ENCODE measurements at places on chromosomes 1 and 21.
A peak's percentile ranks its signal among the peaks of the same experiment; 100 is the strongest.

- no peak for DNase-seq
Observed at GRCh38 chr1:204572923-204573922, 57.0 kb downstream of the MDM4 start.

- no peak for DNase-seq
Observed at GRCh38 chr1:183355797-183356196, 62.4 kb downstream of the NMNAT2 start.

- DNase-seq = peak; percentile 69
Observed at GRCh38 chr1:85307987-85308832, 31.8 kb upstream of the BCL10 start.

DNA sequence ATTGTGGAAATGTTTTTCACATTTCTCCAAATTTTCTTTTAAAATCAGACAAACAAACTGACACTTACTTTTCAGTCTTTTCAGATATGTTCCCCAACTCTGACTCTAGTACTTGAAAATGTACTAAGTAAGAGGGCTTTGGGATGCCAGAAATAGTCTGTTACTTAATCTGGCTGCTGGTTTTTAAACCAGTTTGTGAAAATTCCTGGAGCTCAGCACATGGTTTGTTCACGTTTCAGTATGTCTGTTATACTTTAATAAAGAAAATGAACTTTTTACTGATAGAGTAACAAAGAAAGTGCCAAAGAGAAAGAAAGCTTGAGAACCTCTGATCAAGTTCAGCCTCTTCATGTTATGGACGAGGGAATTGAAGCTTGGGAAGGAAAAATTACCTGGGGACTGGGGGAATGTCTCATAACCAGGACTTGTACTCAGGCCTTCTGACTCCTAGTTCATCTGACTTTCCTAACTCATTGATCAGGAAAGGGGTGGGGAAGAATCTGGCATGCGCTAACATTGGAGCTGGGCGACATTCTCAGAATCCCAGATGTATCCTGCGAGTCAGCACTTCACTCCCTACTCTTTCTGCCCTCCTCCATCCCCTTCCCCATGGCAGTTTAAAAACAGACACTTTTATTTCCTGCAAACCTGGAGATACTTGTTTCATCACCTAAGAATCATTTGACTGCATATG, 30.8 kb upstream of the DNAJC6 start:
- DNase-seq = no peak

DNA sequence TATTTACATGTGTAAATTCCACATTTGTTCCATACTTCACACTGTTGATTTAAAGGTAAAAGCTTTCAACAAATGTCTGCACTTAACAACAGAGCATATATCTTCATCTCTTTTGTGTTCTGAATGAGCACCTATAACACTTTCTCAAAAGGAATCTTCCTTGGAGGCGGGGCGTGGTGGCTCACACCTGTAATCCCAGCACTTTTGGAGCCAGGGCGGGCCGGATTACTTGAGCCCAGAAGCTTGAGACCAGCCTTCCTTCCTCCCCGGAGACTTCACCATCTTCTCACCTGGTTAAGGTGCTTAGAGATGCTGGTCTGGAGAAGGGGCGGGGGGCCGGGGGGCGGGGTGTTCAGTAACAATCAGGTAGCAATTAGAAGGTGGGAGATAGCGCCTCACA, 16.5 kb downstream of the RYR2 start:
- DNase-seq = no peak

GRCh38 chr1:208866386-208866955, 622.3 kb upstream of the PLXNA2 start:
- DNase-seq = no peak

DNA sequence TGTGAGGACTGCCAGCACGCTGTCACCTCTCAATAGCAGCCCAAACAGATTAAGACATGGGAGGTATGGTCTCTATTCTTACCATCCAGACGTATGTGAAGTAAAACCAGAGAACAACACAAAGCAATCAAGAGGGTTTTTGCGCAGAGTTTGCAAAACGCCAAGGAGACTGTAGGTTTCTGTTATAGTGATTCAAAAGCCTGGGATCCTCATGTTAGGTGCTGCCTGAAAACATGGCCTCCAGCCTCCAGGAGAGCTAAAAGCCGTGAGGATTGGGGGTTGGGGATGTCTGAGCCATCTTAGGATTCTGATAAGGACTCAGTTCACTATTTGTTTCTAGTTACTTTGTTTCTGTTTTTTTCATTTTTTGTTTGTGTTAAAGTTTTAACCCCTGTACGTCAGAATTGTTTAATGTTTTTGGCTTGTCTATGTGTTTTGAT, 4.2 kb upstream of the CCT8 start:
- DNase-seq = no peak

DNA sequence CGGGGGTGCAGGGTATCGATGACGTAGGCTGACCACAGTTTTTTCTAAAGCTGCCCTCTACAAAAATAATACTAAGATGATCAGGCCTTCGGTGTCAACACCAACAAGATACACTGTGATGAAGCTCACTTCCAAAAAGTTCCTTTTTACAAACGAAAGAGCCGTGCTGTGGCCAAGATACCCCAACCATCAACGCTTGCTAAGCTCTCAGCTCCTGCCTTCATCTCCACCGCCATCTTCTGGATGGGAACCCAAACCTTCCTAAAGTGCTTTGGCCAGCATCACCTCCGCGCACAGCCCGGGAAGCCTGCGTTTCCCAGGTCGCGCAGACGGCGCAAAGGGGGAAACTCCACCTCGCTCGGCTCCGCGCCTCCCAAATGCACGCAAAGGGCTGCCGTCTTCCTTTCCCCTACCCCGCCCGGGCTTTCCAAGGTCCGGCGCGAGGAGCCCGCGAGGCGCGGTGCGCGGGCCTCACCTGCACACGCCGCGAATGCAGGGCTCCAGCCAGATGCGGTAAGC, 541 bp downstream of the USP48 start:
- peak; percentile 55 for DNase-seq

DNA sequence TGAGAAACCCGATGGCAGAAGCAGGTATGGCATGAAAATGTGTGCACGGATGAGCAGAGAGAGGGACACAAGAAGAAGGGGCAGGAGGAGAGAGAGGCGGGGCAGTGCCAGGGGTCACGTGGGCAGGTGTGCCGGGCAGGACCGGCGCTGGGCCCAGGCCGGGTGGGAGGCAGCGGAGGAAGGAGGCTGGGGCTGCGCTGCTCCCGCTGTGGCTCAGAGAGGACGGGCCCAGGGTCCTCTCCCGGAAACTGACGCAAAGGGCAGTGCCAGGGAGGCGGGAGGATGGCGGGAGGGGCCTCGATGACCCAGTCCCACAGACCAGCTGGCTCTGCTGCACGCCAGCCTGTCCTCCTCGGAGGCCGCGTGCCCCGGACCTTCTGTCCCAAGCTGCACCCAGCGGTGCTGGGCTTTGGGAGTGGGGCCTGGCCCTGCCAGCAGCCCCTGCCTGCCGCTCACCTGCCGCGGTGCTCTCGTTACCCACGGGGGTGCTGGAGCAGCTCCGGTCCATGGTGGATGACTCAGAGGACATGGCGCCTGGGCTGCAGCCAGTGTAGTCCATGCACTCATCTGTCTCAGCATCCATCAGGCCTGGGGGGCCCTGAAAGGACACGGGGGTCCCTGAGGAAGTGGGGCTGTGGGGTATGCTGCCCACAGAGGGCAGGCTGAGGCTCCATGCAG, 153.9 kb downstream of the CASZ1 start:
- DNase-seq = no peak

- no peak for DNase-seq
Observed at GRCh38 chr1:228029281-228029680, 22.5 kb downstream of the WNT3A start.

DNA sequence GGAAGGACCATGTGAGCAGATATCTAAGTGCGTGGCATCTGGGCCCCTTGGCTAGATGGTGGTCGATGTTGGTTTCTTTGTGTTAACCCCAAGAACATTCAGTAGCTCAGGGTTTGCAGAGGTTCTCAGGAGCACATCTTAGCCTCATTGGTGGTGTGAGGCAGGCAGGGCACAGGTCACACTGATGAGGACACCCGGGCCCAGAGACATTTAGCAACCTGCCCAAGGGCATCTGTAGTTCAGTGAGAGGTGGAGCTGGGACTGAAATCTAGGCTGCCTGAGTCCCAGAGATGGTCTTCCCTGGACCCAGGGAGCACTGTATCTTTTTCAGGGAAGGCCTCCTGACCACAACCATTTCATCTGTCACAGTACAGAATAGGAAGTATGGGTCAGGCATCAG, 859 bp upstream of the SLC5A9 start:
- no peak for DNase-seq

- no peak for DNase-seq
Observed at GRCh38 chr1:93483200-93483599, 35.3 kb downstream of the FNBP1L start.

DNA sequence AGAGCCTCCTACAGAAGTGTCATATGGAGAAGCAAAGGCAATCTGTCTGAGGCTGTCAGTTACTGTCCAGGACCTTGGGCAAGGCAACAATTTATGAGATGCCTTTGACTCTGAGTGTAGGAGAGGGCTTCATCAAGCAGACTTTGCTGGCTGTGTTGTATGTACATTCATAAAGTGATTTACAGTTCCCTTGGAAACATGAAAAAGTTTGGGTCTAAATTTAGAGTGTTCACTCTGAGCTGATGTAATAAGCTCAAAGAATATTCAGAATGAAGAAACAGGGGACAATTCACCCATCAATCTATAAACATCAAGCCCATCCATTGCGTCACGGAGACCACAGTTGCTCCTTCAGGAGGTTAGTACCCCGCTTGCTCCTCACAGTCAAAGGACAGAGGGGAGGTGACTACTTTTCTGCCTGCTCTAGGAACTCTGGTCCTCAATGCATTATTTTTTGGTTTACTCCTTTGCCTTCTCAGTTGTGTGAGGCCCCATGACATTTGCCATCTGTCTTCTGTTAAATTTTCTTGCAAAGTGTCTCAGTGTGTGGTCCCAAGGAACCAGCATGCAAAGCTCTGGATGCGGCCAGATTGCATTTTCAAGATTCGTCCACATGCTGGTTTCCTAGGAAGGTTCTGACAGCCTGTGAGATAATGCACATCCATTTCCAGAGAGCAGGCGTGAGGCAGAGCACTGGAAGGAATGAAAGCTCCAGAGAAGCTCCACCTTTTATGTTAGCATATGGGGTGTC, 241.1 kb upstream of the KIAA0040 start:
- no peak for DNase-seq

GRCh38 chr1:53737648-53738204, 1.2 kb downstream of the GLIS1 start:
- DNase-seq = peak; percentile 41

GRCh38 chr1:96364576-96364975, 357.0 kb upstream of the PTBP2 start:
- no peak for DNase-seq

- no peak for DNase-seq
Observed at GRCh38 chr1:53340660-53341520, 13.0 kb upstream of the LRP8 start.

GRCh38 chr1:210741564-210741963, 392.4 kb downstream of the KCNH1 start:
- no peak for DNase-seq

- no peak for DNase-seq
Observed at GRCh38 chr21:41641510-41641815, 125.4 kb downstream of the RIPK4 start.

DNA sequence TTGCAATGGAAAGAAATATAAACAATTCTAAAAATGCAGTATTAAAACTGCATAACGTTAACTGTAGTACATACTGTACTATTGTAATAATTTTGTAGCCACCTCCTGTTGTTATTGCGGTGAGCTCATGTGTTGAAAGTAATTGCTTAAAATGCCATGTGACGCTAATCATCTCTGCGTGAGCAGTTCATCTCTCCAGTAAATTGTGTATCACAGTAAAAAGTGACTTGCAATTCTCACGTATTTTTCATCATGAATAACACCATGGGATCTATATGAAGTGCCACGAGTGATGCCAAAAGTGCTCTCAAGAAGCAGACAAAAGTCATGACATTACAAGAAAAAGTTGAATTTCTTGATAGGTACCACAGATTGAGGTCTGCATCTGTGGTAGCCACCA, 82.4 kb upstream of the CYYR1 start:
- DNase-seq = no peak

DNA sequence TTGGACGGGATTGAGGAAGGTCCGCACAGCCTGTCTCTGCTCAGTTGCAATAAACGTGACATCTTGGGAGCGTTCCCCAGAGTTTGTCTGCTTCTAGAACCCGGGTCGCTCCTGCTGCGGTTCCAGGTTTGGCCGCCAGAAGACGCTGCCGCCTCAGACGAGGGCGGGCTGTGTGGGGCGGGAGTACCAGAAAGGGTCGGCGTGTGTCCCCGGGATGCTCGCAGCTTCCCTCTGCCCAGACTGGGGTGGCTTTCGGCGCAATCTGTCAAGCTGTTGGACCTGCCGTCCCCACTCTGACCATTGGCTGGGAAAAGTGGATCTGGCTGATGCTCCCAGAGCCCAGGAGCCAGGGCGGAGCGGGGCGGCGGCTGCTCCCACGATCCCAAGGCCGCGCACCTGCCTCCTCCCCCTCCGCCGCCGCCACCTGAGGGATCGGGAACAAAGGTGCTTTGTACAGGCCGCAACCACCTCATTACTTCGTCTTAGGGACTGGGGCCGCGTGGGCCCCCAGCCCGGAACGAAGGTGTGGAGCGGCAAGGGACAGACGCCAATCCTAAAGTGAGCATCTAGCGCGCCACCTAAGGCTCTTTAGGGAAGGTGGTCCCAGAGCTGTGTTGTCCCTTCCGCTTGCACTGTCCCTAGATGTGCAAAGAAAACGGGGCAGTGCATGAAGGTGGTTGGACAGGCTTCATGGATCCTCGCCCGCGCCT, 683 bp upstream of the EFNA4 start:
- DNase-seq = peak; percentile 88

GRCh38 chr1:55057270-55057955, 18.1 kb downstream of the PCSK9 start:
- DNase-seq = no peak

- DNase-seq = no peak
Observed at GRCh38 chr1:64701886-64702285, 43.0 kb upstream of the RAVER2 start.

GRCh38 chr1:163069142-163069541, at the start of gene RGS4:
RGS4 (plus strand) TSS chr1:163069361; CDS start chr1:163069485, 124 bp downstream.
- DNase-seq = no peak

DNA sequence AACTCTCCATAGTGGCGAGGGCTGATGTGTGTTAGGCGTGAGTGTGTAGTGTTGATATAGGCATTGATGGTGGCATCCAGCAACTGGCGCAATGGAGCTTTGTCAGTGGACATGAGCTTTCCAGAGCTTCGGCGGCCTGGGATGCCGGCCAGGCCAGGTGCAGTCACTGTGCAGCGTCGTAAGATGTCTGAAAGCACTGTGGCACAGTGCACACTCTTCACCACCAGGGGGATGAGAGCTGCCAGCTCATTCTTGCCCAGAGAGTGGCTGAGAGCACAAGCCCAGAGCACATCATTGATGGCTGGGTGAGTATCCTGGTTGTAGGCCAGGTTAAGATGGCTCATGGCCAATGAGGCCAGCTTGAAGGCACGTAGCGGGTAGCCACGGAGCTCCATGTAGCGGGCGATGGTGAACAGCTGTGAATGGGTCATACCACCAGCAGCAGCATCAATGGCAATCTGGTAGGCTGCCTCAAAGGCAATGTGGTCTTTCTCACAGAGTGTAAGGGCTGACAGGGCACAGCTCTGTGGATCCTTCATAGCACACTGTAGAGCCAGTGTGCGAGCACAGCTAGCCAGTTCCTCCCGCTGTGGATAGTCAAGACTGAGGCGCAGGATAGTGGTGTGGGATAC, 6.7 kb downstream of the UROD start:
- DNase-seq = no peak

GRCh38 chr1:196098000-196098399, 510.2 kb downstream of the KCNT2 start:
- DNase-seq = no peak

GRCh38 chr1:186750257-186750656, 70.0 kb upstream of the PTGS2 start:
- DNase-seq = no peak

Data from GM13976 (cell line).